ENCODE measurements at places on chromosomes 16 and 17.

DNA sequence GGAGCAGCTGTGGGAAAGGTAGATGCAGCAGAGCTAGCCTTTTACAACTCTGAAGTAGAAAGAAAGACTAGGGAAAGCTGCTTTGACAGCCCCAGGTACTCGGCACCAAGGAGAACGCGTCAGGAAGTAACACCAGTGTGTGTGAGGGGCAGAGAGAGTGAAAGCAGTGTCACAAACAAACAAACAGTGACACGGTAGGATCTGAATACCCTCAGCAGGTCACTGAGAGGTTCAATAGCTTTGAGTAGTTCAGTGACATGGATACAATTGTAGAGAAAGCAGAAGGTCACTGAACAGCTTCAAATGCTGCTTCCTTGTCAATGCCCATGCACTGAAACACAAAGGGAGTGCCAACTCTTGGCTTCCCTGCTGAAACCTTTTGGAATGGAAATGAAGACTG, 150.3 kb upstream of the C17orf78 start:
- DNase-seq: no peak

- DNase-seq: no peak
Observed at GRCh38 chr17:58920773-58921172, 165.1 kb downstream of the PPM1E start.

- no peak for DNase-seq
Observed at GRCh38 chr16:19780321-19780720, 62.2 kb downstream of the IQCK start.

DNA sequence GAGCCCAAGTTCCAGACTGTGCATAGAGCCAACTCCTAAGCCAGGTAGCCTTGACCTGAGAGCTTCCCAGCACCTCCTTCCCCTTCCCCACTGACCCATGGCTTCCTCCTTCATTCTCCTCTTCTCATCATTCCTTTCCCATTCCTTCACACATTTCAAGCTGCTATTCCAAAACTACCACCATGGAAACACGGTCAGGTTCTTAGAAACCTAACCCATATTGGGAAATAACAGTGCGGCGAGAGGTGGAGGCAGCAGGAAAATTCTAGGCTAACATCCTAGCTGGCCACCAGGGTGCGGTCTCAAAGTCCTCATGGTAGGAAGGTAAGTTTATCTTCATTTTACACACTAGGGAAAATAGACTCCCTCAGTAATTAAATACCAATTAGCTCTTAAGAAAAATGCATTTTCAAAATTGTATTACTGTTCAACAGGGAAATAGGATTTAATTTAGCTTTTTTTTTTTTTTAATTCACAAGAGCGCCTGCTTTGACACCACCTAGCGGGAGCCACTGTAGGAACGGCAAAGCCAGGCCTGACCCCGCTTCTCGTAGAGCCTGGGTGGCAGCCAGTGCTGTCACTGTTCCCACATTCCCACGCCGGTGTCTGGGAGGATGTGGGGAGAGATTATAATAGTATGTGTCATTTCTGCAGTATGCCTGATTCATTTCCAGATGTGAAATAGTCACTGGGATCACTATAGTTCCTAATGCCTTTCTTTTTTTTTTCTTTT, 14.0 kb upstream of the SPHK1 start:
- DNase-seq: no peak

DNA sequence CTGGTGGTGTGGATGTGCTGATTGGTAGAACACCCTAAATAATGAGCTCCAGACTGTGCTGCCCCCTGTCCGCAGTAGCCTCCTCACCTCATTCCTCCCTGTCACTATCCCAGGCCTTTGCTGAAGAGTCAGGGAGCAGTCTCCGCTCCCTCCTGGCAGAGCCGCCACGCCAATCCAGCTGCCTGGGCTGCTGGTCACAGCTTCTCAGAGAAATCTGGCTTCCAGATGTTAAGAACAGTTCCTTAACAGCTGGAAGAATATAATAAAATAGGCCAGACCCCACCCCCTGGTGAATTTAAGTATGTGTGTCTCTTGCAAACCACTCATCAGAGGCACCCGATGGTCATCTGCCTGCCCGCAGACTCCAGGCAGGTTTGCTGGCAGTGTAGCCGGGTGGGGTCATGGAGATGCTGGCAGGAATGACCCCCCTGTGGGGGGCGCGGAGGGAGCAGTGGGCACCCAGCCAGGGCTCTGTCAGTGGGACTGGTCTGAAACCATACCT, 161.0 kb downstream of the CCDC182 start:
- DNase-seq: no peak

DNA sequence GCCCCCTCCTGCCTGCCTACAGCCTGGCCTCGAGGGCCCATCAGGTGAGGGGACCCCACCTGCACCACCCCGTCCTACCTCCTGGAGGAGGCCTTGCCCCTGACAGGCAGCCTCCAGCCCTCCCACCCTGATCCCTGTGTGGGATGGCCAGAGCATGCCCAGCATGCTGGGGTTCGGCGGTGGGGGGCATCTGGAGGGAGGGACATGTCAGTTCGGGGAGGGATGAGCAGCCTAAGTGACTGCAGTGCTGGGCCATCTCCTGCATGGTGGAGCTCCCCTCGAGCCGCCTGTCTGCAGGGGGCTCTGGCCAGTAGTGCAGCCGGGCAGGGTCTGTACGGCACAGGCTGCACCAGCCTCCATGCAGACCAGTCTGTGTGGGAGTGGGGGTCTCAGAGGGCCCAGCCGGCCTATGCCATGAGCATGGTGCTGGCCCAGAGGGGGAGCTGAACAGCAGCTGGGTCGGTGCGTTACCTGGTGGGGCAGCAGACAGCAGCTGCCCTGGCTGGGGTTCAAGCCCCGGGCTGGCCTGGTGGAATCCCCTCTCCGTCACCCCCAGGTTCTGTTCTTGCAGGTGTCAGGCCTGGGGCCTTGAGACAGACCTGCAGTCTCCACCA, 4.0 kb upstream of the RNPS1 start:
- DNase-seq: no peak

- no peak for DNase-seq
Observed at GRCh38 chr17:71338396-71338795, 782.4 kb upstream of the SOX9 start.

DNA sequence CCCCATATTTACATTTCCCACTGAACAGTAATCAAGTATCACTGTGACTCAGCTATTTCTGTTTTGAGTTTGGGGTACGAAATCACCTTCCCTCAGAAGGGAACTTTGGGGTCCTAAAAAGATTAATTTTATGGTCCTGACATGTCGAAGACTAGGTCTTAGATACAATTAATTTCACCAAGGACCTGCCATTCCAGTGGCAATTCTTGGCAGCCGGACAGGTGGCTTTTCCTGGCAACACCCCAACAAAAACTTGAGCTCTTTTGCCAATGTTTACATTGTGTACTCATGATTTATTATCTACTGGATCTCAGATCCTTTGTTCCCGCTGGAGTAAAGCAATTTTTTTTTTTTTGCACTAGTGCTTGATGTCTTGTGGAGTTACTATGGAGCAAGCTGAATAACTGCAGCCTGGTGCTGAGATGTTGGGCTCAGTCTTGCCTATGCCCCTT, 14.4 kb downstream of the SLFN5 start:
- no peak for DNase-seq

GRCh38 chr16:29644973-29645693, 17.9 kb upstream of the SPN start:
- peak; percentile 64 for DNase-seq

DNA sequence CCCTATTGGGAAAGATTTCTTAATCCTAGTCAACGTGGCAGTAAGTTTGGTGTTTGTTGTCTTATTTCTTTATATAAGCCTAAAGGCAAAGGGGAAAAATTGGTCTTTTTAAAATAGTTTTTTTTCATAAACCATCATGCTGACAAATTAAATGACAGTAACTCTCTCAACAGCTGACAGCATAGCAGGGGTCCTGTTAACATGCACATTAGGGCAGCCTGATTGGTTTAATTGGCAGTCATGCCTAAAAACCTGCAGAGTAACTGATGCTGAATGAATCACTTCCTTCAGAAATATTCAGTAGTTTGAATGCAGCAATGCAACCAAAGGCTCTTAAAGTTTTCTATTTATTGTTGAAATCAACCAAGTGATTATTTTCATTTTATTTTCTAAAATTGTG, 85.4 kb downstream of the ITFG1 start:
- DNase-seq: no peak

- DNase-seq: no peak
Observed at GRCh38 chr16:8552487-8553221, 37.7 kb downstream of the TMEM114 start.

DNA sequence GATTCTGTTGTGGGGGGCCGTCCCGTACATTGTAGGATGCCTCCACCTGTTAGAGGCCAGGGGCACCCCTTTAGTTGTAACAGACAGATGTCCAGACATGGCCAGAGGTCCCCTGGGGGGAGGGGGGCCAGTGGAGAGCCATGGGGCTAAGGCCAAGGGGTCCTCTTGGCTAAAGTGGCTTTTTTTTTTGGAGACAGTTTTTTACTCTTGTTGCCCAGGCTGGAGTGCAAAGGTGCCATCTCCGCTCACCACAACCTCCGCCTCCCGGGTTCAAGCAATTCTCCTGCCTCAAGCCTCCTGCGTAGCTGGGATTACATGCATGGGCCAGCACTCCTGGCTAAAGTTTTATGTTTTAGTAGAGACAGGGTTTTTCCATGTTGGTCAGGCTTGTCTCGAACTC, 229.0 kb downstream of the CPPED1 start:
- DNase-seq: no peak

DNA sequence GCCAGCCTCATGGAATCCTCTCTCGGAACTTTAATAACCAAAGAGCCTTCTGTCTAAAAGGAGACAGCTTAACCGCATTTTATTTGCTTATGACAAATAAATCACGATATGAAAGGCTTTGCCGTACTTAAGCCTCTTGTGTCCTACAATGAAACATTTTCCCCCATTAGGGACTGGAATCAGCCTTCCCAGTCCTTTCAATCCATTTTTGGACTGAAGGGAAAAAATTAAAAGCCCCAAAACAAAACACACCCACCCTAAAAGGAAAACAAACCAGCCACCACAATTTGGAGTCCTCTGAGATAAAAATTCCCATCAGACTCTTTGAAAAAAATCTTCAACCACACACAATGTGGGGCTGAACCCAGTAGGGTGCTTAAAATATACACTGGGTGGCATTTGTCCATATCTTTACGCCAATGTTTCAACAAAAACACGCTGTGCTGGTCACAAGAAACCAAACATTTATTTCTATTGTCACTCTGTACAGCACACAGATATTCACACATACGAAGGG, 3.0 kb downstream of the HOXB4 start:
- no peak for DNase-seq

All from hematopoietic multipotent progenitor cell treated with erythropoietin and hydrocortisone succinate and interleukin-3 and kit ligand, for 4 days (in vitro differentiated cells).